ENCODE measurements at places on chromosomes 16 and 17.
A peak's percentile ranks its signal among the peaks of the same experiment; 100 is the strongest.

GRCh38 chr17:10907370-10907769 is 69.5 kb upstream of the PIRT start:
- no peak overlapping the region for H3K27ac ChIP-seq
- H3K4me1 ChIP-seq = no peaks in the 10 kb centered on the region
- H3K36me3 ChIP-seq = no peaks in the 10 kb centered on the region
- no peak overlapping the region for H3K4me3 ChIP-seq

GRCh38 chr17:65754630-65755029 is 193.2 kb upstream of the AXIN2 start:
- no peaks in the 10 kb centered on the region for H3K27me3 ChIP-seq
- no peak overlapping the region for H3K27ac ChIP-seq
- no peaks in the 10 kb centered on the region for H3K36me3 ChIP-seq
- no peaks in the 10 kb centered on the region for H3K4me1 ChIP-seq

DNA sequence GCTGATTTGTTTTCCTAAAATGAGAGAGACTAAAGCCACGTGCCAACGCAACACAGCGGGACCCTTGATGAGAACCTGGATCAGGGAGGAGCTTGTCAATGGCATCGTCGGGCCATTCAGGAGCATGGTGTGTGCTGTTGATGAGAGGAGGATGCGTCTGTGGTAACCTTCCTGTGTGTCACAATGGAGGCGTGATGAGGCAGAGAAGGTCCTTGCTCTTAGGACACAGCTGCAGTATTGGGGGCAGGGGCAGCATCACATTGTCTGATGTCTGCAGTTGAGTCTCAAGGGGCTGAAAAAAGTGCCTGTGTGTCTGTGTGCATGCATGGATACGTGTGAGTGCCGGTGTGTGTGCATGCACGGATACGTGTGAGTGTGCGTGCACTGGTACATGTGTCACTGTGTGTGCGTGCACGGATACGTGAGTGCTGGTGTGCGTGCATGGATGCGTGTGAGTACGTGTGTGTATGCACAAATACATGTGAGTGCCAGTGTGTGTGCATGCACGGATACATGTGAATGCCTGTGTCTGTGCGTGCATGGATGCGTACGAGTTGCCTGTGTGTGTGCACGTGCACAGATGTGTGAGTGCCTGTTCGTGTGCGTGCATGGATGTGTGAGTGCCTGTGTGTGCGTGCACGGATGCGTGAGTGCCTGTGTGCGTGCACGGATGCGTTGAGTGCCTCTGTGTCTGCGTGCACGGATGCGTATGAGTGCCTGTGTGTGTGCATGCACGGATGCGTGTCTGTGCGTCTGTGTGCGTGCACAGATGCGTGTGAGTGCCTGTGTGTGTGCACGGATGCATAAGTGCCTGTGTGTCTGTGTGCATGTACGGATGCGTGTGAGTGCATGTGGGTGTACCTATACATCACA is 39.3 kb downstream of the BAIAP2 start:
- H3K4me3 ChIP-seq = no peak overlapping the region
- H3K4me1 ChIP-seq = peaks cover 3% of the 10 kb centered on the region
- H3K36me3 ChIP-seq = peaks cover 7% of the 10 kb centered on the region
- DNase-seq = no peak
- H3K27me3 ChIP-seq = no peaks in the 10 kb centered on the region

GRCh38 chr17:34579979-34580684 is 750 bp downstream of the TMEM132E start:
- no peaks in the 10 kb centered on the region for H3K36me3 ChIP-seq
- peak overlapping the region; percentile 24 for H3K4me3 ChIP-seq
- DNase-seq = no peak
- H3K27ac ChIP-seq = no peak overlapping the region

DNA sequence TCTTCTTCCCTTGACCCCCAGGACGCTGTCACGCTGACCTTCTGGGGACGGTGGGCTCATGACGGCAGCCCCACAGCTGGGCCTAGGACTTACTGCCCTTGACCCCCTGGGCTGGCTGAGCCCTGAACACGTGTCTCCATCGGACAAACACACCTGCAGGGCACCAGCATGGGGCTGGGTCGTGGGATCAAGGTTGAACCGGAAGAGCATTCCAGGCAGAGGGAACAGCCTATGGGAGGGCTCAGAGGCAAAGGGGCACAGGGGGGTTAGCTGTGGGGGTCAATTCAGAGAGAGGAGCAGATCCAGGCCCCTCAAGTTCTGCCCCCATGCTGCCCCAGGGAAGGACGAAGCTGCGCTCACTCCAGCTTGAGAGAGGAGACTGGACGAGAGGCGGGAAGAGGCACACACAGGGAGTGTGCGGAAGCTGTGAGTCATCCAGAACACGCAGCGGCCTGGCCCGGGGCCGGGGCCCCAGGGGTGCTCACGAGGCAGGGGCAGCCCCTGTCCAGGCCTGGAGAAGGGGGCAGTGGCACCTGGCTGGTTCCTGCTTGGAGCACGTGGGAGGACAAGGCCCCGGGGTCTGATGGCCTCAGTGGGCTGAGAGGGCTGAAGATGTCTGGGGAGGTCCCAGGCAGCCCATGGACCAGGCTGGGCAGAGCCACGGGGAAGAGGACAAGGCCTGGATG is 9.9 kb downstream of the SSTR5 start:
- peaks cover 23% of the 10 kb centered on the region for H3K4me1 ChIP-seq
- DNase-seq = no peak
- H3K27ac ChIP-seq = no peak overlapping the region
- H3K27me3 ChIP-seq = peaks cover 99% of the 10 kb centered on the region

DNA sequence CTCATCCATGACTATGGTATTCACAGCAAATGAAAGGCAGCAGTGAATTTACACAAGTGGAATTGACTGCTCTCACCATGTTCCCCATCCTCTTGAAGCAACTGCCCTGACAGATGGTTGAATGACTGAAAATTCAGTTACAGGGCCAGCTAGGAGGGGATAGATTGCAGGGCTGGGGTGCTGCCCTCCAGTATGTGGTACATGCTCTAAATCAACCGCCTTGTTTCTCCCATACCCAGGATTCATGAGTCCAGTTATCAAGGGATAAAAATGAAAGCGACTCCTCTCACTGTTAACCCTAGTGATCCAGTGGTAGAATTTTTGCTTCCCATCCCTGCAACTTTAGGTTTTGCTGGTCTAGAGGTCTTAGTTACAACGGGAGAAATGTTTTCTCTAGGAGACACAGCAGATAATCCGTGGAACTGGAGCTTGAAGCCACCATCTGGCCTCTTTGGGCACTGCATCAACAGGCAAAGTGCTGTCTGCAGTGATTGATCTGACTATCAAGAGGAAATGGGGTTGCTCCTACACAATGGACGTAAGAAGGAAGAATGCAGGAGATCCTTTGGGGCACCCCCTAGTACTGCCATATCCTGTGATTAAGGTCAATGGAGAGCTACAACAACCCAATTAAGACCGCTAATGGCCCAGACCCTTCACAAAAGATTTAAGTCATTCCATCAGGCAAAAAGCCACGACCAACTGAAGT is 32.0 kb downstream of the SCPEP1 start:
- no peak for DNase-seq
- H3K4me3 ChIP-seq = no peak overlapping the region
- H3K27me3 ChIP-seq = no peaks in the 10 kb centered on the region
- H3K27ac ChIP-seq = no peak overlapping the region
- H3K4me1 ChIP-seq = no peaks in the 10 kb centered on the region
- no peaks in the 10 kb centered on the region for H3K36me3 ChIP-seq

GRCh38 chr16:12149971-12150370 is 173.4 kb downstream of the SNX29 start:
- peaks cover 3% of the 10 kb centered on the region for H3K4me1 ChIP-seq
- no peak overlapping the region for H3K4me3 ChIP-seq
- H3K36me3 ChIP-seq = no peaks in the 10 kb centered on the region
- no peaks in the 10 kb centered on the region for H3K27me3 ChIP-seq
- H3K27ac ChIP-seq = no peak overlapping the region
- DNase-seq = no peak

DNA sequence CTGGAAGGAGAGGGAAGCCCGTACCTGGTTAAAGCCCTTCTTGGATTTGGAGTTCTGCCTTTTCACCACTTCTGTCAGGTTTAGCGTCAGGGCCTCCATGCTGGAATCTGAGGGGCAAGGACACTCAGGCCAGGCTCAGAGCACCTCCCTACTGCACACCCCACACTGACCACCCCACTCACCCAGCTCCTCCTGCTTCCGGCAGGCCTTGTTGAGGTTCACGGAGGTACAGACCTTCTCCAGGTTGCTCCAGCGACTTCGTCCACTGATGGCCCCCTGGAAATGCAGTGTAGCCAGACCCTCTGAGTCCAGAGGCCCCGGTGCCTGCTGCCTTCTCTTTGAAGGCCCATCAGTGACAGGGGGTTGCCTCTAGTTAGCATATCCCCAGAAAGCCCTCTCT is 14.1 kb upstream of the PIK3R6 start:
- H3K36me3 ChIP-seq = no peaks in the 10 kb centered on the region
- H3K27me3 ChIP-seq = no peaks in the 10 kb centered on the region
- no peaks in the 10 kb centered on the region for H3K4me1 ChIP-seq

GRCh38 chr16:29868396-29869009 is 5.5 kb upstream of the CDIPT start:
- no peaks in the 10 kb centered on the region for H3K27me3 ChIP-seq
- H3K4me3 ChIP-seq = no peak overlapping the region
- H3K36me3 ChIP-seq = no peaks in the 10 kb centered on the region
- H3K4me1 ChIP-seq = peaks cover 5% of the 10 kb centered on the region
- DNase-seq = no peak

GRCh38 chr17:10069301-10069700 is 129.1 kb downstream of the GAS7 start:
- no peaks in the 10 kb centered on the region for H3K36me3 ChIP-seq
- no peaks in the 10 kb centered on the region for H3K27me3 ChIP-seq
- H3K4me3 ChIP-seq = no peak overlapping the region
- H3K4me1 ChIP-seq = peaks cover 27% of the 10 kb centered on the region

GRCh38 chr17:79558091-79558900 is 52.6 kb downstream of the RBFOX3 start:
- no peak overlapping the region for H3K4me3 ChIP-seq
- DNase-seq = no peak
- no peaks in the 10 kb centered on the region for H3K36me3 ChIP-seq
- H3K27ac ChIP-seq = no peak overlapping the region

All from esophagus squamous epithelium (tissue), 5 donors.